ENCODE measurements at places on chromosomes 5 and 9.

- DNase-seq, result no peak
These were observed 149.7 kb upstream of the IER5L start for GRCh38 chr9:129327552-129328328.

DNA sequence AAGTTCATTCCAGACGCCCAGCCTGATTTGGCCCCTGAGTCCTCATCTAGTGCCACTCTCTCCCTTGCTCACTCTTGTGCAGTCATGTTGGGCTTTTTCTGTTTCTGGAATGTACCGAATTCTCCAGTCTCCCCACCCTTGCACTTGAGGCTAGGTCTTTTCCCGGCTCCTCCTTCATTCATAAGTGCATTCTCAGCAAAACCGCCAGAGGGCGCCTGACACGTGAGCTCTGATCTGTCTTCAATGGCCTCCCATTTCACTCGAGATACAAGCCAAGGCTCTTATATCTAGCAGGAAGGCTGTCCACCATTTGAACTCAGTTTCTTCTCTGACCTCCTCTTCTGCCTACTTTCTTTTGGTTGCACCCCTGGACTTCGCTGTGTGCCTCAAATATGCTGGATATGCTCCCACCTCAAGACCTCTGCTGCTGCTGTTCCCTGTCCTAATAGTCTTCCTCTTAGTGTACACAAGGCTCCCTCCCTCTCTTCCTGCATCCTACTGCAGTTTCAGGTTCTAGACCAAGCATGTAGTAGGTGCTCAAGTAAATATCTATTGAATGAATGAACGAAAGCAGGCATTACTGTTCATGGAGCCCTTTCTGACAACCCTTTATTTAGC lies 568.1 kb upstream of the WWC1 start:
- DNase-seq, result peak; percentile 86

- peak; percentile 42 for DNase-seq
These were observed 240.9 kb upstream of the TBCA start for GRCh38 chr5:78016863-78017529.

GRCh38 chr9:108743901-108744371 lies 111.8 kb downstream of the ACTL7B start:
- DNase-seq, result no peak

DNA sequence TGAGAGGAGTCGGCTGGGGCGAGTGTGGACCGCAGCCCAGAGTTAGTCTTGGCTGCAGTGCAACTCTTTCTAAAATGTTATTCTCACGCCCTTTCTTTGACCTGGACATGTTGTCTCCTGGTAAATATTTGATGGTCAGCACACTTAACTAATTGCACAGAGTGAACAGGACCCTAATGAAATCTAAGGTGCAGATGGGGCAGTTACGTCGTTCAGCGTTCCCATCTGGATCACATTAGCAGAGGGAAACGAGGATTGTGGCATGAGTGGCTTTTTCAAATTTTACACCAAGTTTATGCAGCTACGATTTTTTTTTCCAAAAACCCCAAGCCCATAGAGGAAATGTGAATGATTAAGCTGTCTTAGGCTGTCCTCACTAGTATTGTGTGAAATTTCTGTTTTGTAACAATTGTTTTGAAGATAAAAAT lies 483 bp downstream of the C9orf85 start:
- no peak for DNase-seq

DNA sequence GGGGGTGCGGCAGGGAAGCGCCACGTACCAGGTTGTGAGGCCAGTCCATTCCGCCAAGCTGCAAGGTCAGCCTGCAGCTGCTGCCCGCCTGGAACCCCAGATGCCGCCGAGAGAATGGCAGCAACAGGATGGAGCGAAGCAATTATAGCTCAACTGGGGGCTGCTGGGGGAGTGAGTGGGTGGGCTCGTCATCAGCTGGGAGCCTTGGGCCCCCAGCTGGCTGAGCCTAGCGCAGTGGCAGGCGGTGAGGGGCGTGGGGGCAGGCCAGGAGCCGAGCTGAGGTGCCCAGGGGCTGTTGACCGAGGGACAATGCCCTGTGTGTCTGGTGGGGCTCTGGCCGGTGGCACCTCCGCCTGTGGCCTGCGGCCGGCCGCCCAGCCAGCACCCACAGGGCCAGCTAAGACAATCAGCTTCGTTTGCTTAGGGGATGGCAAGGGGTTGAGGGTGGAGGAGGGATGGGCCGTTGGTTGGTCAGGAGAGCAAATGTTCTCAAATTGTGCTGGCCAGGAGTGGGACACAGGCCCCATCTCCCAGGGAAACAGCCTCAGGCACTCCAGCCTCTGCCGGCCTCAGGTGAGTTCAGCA lies at the start of gene IL17B:
Gene IL17B, minus strand, starts transcription at position 116 of the 585 bp plus-strand sequence. Its CDS starts 67 bp downstream, at position 49.
- no peak for DNase-seq
